ENCODE measurements at places on chromosomes 1 and 21. TPM values are rescaled to one million over a fixed set of nuclear protein-coding genes. Genes with fewer than 3 reads are reported as not detected.

GRCh38 chr1:105793536-105794146 is 1262.8 kb upstream of the PRMT6 start:
- peak; percentile 55 for DNase-seq

DNA sequence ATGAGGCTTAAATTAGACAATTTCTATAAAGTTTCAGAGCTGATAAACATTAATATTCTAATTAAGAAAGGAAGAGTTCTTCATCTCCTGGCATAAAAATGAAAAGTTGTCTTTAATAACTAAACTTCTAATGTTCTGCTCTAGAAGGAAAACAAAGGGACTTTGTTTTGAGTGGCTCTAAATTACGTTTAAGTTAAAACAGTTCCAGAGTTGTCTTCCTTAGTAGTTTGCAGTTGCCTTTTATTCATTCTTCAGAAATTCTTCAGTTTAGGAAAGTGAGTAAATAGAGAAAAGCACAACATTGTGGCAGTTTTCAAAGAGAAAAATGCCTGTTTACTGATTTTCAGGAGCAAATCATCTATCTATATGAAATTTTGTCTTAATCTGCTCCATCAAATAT is 86.9 kb downstream of the TTC3 start:
- no peak for DNase-seq

DNA sequence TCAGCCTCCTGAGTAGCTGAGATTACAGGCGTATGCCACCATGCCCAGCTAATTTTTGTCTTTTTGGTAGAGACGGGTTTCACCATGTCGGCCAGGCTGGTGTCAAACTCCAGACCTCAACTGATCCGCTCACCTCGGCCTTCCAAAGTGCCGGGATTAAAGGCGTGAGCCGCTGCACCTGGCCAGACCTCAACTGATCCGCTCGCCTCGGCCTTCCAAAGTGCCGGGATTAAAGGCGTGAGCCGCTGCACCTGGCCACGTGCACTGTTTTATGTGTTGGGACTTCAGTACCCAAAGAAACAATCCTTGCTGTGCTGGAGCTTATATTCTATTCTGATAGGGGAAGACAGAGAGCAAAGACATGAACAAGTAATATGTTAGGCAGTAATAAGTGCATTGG is 10.1 kb downstream of the TRAF5 start:
- DNase-seq, result no peak

DNA sequence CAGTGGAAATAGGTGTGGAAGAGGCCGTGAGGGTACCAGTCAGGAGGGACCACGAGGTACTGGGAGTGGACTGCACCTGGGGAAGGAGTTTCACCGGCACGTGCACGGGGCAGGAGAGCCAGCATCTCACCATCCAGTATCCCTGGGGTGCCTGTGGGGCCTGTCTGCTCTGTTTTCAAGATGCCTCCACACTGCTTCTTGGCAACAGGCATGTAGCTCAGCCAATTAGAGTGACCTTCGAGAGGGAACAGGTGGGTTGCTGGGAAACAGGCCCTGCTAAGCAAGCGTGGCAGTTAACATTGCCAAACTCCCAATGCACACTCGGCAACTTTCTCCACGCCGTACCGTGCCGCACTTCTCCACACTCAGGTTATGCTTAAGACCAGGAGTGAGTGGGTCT is 17.7 kb downstream of the KCNC4 start:
- DNase-seq, result no peak

Gene LY9
- 0.30 TPM for total RNA-seq

Gene PTCH2
- 1.0 TPM for total RNA-seq

Measured in activated CD4-positive, alpha-beta T cell treated with anti-CD3 and anti-CD28 coated beads, Interleukin-2, amount 10 ng/mL, durations not matched to agents 24 days and 14 days (primary cell).